NCI-H1048 (cell line): ENCODE measurements at places on chromosomes 5 and 9.

- DNase-seq = no peak
Observed at GRCh38 chr5:39057734-39058133, 16.5 kb downstream of the RICTOR start.

DNA sequence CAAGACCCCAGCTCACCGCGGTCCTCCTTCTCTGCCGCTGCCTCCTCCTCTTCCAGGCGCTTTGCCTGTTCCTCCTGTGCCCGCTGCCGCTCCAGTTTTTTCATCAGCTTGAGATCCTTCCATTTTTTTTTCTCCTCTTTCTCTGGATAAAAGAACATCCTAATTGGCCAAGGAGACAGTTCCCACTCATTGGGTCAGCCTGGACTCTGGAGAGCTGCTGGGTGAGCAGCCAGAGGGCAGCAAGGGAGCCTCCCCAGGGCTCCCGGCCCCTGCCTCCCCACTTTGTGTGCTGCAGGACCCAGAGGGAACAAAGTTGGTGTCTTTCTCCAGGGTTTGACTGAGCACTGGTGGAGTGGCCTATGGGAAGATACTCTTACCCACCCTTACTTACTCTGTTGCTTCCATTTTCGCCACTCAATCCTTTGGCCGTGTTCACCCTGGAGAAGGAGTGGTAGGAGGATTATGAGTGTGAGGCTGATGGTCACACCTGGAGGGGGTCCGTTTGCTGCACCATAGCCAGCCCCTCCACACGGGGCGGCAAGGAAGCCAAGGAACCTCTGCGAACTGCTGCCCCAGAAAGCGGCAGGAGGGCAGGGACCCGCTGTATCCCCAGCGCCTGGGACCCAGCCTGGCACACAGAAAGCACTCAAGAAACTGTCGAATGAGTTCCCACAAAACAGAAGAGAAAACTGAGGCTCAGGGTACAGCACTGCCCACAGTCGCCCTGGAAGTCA, 708 bp downstream of the SPOUT1 start:
- DNase-seq = no peak

- no peak for DNase-seq
Observed at GRCh38 chr5:115190388-115190787, 20.7 kb upstream of the TRIM36 start.

GRCh38 chr5:55902696-55903095, 51.5 kb downstream of the IL31RA start:
- DNase-seq = no peak

- no peak for DNase-seq
Observed at GRCh38 chr5:36696059-36696673, 89.8 kb downstream of the SLC1A3 start.

- no peak for DNase-seq
Observed at GRCh38 chr5:58898538-58898937, 315.7 kb downstream of the RAB3C start.

GRCh38 chr9:4973902-4974301, 11.2 kb upstream of the JAK2 start:
- DNase-seq = no peak

- DNase-seq = no peak
Observed at GRCh38 chr5:149526845-149527590, 24.2 kb downstream of the CSNK1A1 start.

GRCh38 chr9:82124090-82124489, 135.5 kb downstream of the SPATA31D1 start:
- DNase-seq = no peak

DNA sequence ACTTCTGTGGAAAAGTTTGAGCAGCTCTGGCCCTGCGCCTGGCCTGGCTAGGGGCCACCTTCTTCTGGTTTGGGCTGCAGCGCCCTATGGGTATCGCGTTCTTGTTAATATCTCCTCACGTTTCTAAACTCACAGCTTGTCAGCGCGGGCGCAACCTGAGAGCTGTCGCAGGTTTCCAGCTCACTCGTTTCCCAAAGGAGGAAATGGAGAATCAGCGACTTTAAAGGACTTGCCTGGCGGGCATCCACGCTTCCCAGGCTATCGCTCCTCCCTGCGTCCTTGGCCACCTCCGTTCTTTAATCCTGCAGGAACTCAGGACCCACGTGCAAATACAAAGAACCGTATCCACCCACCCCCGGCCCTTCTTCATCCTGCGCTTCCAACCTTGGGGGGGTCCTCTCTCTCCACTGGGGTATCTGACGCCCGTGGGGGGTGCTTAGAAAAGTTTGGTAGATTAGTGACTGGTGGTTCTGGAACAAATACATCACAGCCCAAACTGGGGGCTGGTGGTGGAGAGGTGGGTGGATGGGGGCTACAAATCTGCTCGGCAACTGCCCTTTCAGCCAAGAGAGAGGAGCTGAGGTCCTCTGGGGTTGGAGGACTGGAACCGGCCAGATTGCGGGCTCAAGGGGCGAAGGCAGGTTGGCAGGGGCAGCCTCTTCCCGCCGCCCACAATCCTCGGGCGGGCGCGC, 578 bp upstream of the PSAT1 start:
- DNase-seq = peak; percentile 56

GRCh38 chr9:38641985-38642864, 21.8 kb upstream of the ANKRD18A start:
- DNase-seq = no peak

DNA sequence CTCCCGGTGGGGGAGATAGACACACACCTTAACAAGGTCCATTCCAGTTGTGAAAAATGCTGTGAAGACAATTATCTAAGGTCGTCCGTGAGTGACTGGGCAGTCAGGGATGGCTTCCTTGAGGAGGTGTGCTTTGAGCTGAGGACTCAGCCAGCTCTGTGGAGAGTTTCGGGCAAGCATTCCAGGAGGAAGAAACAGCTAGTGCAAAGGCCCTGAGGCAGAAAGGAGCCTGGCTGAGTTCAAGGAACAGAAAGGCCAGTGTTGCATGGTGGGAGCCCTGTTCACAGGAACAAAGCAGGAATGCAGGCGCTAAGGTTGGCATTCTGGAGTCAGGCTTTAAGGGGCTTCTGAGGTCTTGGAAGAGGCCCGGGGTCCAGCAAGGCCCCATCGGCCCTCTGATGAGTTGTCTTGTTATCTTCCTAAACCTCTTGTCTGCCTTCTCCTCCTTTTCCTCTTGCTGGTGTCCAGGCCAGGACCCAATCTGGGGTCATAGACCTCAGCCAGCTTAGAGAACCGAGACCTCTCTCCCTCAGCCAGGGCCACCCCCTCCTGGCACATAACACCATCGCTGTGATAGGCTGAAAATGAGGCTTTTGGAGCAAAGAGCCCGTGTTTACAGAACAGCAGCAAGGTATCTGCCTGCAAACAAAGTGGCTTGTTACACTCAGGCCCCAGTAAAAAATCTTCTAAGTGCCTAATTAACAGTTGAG, 270.2 kb upstream of the MVB12B start:
- DNase-seq = no peak

GRCh38 chr9:94065535-94065961, 18.7 kb upstream of the PTPDC1 start:
- DNase-seq = peak; percentile 22

- DNase-seq = no peak
Observed at GRCh38 chr9:94656200-94656599, 16.9 kb upstream of the FBP1 start.

DNA sequence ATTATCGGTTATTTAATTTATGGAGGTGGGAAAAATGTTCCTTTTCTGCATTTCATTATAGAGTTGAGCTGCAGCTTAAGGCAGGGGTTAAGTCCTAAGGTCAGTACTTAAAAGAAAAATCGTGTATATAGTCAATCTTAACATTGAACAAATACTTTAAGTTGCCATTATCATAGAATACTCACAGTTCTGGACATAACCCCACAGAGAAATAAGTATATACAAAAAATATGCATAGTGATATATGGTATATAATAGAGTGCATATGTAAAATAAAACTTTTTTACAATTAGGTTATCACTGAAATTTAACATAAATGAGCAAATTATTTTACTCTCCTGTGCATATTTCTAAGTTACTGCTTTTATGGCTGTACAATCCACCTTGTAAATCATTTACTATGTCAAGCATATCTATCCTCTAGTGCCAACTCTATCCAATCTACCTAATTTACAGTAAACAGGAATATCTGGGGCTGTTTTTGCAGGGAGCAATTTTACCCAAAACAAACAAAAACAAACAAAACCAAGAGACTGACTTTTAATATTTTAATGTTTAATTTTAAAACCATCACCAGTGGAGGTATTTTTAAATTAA, 28.8 kb downstream of the TTC39B start:
- no peak for DNase-seq

DNA sequence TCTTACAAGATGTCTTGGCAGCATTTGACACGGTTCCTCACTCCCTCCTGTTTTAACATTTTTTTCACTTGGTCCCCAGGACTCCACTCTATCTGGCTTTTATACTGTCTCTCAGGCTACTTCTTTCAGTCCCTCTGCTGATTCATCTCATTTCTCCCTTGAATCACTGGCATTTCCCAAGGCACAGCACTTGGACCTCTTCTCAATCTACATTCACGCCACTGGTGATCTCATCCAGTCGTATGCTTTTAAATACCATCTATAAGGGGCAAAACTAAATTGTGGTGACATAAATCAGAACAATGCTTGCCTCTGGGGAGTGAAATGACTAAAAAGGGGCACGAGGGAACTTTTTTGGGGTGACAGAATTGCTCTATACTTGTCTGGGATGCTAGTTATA, 47.1 kb downstream of the MAPKAP1 start:
- no peak for DNase-seq

DNA sequence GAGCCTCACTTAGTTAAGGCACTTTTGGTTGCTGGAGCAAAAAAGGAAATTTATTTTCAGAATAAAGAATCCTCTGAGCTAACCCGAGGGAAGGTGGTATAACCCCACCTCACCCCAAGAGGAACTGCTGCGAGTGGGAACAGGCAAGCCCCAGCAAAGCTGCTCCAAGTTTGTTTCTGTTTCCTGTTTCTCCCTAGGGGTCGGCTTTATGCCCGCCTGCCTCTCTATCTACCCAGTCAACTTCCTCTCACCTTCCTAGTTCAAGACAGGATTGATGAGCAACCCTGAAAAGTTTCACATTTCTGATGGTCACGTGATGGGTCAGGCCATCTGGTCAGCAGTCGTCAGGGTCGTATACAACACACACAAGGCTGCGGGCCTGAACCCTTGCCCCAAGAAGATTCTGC, 31.1 kb downstream of the TRIO start:
- DNase-seq = no peak

DNA sequence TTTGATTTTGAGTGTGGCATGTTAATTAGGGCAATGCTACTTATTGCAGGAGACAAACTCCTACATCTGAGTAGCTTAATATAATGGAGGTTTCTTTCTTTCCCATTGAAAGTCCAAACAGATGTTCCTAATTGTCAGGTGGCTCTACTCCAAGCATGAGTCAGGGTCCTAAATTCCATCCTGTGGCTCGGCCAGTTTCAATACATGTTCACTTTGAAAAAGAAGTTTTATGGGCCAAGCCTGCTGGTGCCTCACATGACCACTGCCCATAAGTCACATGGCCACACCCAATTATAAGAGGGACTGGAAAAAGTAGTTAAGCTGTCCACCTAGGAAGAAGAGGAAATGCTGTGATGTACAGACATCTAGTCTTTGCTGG, 170.4 kb downstream of the ARRDC3 start:
- no peak for DNase-seq

DNA sequence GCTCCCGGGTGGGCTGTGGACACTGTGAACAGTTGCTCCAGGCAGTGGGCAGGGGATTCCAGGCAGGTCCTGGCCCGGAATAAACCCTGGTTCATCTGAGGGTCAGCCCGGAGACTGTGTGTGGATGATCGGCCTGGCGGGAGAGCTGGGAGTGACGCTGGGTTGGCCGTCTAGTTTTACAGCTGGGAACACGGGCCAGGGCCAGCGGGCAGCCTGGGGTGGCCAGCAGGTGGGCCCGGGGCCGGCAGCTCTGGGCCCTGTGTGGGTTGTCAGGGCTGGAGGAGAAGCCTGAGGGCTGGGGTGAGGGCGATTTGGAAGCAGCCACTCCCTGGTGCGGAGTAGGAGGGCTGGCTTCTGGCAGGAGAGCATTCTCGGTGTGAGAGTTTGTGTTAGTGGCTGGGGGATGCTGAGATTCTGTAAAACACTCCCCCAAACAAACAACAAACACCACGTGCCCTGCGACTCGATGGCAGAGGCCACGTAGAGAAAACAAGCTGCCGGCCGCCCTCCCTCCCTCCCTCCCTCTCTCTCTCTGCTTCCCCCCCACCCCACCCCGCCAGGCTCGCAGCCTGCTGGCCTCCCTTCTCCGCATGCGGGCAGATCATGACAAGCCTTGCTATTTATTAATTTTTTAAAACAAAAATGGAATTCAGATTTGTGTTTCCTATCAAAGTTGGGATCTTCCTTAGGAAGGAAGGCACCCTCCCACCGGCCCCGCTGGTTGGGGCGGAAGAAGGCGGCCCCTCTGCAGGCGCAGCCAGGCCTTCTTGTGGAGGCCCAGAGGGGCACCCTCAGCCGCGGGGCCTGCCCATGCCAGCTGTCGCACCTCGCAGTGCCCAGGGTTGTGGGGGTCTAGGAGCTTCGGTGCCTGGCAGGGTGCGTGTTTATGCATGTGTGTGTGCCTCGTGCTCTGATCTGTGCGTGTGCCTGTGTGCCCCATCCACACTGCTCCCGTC, 49.5 kb downstream of the RXRA start:
- no peak for DNase-seq

DNA sequence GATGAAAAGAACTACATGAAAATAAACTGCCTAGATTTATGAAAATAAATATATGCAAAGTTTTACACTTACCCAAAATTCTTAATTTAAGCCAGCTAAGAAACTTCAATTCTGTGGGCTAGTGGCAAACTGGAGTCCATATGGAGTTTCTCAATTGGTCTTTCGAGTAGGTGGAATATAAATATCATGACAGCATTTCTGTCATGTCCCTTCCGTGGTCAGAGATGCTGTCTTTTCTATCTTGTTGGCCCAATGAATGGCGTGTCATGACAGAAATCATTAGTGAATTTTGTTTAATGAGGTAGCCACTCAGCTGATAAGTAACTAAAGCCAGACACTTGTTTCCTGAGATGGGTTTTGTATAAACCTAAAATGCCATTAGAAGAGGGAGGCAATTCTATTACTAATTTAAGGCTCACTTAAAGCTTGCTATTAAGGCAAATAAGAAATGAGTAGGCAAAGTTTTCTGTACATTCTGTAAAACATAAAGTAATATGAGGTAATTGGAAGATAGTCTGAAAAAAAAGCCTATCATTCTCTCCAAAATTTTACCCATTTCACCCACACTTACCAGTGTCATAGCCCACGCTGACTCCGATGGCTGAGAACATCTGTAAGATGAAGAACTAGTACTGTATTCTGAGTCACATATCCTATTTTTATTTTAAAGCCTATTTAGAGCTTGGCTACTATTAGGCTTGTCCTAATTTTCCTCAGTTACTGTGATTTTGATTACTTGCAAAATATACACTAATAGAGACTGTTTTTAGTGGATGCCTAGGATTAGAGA, 419.3 kb upstream of the MEF2C start:
- no peak for DNase-seq

DNA sequence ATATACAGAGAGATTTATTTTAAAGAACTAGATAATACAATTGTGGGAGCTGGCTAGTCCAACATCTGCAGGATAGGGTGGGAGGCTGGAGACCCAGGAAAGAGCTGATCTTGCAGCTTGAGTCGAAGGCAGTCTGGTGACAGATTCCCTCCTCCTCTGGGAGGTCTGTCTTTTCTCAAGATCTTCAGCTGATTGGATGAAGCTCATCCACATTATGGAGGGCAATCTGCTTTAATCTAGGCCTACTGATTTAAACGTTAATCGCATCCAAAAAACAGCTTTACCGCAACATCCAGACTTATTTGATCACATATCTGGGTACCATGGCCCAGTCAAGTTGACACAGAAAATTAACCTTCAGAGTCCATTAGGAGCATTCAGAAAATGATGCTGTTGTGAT, 168.1 kb downstream of the ATPSCKMT start:
- DNase-seq = no peak

- DNase-seq = no peak
Observed at GRCh38 chr9:78463750-78464149, 166.8 kb downstream of the PSAT1 start.
